ENCODE measurements at places on chromosomes 3 and 15. TPM values are rescaled to one million over a fixed set of nuclear protein-coding genes. Genes with fewer than 3 reads are reported as not detected.

NLGN1 gene
- total RNA-seq, result 61.0 TPM

FYCO1 gene
- total RNA-seq, result 3.4 TPM

RTP1 gene
- total RNA-seq, result 0.25 TPM

ANKRD34C gene
- total RNA-seq, result under 0.01 TPM

IFT122 gene
- 21.4 TPM for total RNA-seq

VILL gene
- total RNA-seq, result 9.1 TPM

SPCS1 gene
- 23.8 TPM for total RNA-seq

GCNT3 gene
- total RNA-seq, result under 0.01 TPM

OR5K2 gene
- not detected for total RNA-seq

SOX14 gene
- not detected for total RNA-seq

MYH15 gene
- total RNA-seq, result 0.25 TPM
